ENCODE measurements at places on chromosomes 2 and 18. TPM values are rescaled to one million over a fixed set of nuclear protein-coding genes. Genes with fewer than 3 reads are reported as not detected.

The ERBB4 gene
- 0.18 TPM for total RNA-seq

The RGPD4 gene
- not detected for total RNA-seq

The CSRNP3 gene
- 0.47 TPM for total RNA-seq

The IFIH1 gene
- total RNA-seq, result 42.4 TPM

The TANC1 gene
- total RNA-seq, result 80.0 TPM

The SLC23A3 gene
- total RNA-seq, result 1.3 TPM

The GDF7 gene
- total RNA-seq, result 9.5 TPM

The TUBB8B gene
- total RNA-seq, result not detected

Measured in glomerular endothelial cell (primary cell).